ENCODE measurements at places on chromosomes 6 and 20.

GRCh38 chr6:97129106-97129505, 153.9 kb downstream of the MMS22L start:
- no peak for DNase-seq

GRCh38 chr6:35596448-35597442, 84.0 kb upstream of the TULP1 start:
- DNase-seq, result no peak

DNA sequence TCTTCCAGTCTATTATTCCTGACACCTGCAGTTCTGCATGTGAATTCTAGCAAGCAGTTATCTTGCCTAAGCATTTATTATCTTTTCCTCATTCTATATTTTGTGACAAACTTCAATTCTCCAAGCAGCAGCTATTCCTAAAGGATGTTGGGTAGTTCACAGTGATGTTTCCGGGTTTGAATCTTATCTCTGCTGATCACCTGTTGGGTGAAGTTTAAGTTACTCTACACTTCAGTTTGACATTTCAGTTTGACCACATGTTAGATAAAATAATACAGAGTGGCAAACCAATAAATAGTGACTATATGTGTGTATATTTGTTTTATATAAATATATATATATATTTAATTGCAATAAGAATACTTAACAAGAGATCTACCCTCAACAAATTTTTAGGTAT, 168.6 kb downstream of the ADGRG6 start:
- no peak for DNase-seq

DNA sequence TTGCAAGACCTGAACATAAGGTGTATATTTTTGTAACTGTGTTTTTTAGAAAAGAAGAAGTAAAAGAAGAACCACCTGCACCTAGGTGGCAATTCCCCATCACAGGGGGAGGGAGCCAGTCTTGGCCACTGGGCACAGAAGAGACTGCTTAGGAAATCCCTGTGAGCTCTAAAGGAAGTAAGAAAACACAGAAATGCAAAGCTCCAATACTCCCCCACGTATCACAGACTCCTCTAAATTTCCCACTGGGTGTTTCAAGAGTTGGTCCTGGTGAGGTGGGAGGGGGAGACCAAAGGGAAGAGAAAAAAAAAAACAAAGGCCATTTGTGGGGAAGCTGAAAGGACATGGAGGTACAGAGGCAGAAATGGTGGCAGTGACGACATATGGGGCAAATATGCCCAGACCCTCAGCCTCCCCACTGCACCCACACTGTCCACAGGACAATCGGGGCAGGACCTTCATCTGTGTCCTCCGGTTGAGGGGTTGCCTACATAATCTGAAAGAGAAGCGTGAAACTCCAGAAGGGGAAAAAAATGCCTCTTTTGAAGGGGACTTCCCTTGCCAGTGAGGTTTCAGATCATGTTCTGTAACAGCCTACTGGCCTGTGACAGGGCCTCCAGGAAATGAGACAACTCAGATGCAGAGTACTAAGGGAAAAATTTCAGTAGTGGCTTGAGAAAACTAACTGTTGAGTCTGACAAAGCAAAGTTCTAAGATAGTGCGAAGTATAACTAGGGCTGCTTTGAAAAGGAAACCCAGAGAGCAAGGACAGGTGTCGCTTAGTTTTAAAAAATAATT, 226.2 kb upstream of the MARCKS start:
- DNase-seq, result no peak

DNA sequence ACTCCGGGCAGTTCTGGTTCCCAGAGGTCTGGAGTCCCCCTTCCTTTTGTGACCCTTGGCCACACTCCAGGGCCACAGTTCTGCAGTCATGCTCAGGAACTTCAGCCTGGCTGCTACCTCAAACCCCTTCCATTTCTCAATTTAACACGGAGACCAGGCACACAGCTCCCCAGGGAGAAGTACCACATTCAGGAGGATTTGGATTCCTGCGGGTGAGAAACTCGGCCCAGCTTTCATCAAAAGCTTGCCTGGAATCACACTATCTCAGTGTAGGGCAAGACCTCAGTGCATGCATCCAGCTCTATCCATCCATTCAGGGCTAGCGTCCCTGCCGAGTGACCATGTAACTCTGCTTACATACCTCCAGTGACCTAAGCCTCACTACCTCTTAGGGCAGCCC, 16.8 kb upstream of the IP6K3 start:
- DNase-seq, result no peak

- DNase-seq, result no peak
Observed at GRCh38 chr6:100493206-100493888, 28.6 kb upstream of the SIM1 start.

- DNase-seq, result no peak
Observed at GRCh38 chr6:99711302-99711701, 104.7 kb downstream of the PRDM13 start.

DNA sequence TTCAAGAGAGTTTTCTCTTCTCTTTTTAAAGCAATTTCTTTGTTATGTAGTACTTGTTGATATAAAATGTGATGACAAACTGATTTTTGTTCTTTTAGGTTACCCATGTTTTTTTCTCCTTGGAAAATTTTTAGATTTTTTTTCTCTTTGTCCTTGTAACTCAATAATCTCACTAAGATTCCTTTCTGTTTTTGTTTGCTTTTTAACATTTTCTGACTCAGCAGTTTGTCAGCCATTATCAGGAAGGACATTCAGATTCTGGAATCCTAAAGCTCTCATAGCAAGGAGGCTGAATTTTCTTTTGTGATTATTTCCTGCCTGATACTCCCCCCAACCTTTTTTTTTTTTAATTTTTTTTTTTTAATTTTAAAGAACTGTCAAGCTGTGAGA, 75.2 kb upstream of the CITED2 start:
- DNase-seq, result no peak

GRCh38 chr6:147164761-147165160, 39.5 kb upstream of the STXBP5 start:
- DNase-seq, result no peak

DNA sequence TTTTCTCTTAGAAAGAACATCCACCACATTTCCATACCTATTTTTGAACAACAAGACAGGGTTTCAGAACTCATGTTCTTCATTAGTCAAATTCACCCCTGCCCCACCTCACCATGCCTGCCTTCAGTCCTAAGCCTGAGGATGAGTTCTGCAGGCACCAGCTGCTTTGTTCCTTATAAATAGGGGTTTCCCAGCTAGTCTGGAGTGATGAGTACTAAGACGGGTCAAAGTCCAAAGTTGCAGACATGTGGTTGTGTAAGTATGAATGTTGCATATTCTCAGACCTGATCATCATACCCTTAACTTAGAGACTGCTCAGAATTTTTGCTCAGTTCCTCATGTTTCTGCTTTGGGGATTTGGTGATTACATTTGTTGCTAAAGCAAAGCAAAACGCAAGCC, 257.7 kb upstream of the CDYL start:
- DNase-seq, result no peak

DNA sequence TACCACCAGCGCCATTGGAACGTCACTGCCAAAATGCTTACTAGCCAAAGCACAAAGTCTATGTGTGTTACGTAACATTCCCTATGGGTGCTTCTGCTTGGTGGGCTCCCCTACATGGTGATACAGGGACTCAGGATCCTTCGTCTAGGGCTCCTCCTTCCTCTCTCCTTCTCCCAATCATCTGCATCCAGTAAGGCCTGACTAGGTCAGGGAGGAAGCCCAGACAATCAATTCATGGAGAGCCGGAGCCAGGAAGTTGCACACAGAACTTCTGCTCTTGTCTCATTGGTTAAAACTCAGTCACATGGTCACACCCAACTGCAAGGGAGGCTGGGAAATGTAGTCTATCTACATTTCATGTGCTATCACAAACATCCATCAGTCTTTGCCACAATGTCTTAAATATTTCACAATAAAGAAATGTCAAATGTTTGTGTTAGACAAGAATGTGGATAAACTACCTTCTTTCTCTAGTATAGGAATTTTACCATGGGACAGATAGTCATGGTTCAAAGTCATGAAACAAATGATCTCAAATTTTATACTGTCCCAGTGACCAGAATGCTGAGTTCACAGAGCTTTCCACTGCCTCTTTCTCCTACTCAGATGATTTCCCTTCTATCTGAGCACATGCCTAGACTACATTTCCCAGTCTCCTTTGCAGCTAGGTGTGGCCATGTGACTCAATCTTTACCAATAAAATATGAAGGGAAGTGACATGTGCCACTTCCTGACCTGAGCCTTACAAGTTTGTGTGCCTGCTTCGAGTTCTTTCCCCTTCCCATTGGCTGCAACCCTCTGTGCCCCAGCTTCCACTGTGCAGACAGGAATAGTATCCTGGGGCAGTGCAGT, 9.3 kb upstream of the KCNK15 start:
- DNase-seq, result no peak

- no peak for DNase-seq
Observed at GRCh38 chr6:56432194-56432593, 184.8 kb upstream of the COL21A1 start.
